ENCODE measurements at places on chromosomes 12 and 14. TPM values are rescaled to one million over a fixed set of nuclear protein-coding genes. Genes with fewer than 3 reads are reported as not detected.

DNA sequence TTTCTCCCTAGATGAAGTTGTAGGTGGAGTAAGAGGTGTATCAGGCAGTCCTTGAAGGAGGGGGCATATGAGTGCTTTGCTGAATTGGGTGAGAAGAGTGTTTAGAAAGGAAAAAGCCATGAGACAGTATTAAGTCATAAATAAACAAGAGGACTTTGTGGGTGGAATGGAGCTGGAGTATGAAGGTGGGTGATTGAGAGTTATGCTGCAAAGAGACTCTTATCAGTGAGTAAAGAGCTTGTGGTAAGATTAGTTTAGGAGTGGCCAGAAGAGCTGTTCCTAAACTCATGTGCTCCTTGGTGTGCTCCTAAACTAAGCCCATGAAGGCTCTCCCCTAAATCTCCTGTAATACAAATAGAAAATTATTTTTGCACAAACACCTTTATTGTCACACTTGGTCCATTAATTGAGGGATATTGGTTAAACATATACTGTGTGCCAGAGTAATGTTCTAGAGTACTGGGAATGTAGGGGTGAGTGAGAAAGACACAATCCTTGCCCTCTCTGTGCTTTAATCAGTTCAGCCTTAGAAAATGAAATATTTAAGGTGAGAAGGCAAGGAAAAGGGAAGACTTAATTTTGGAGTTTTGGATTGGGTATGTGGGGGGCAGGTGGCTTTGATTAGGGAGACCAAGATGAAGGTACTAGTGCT lies 9.8 kb downstream of the CHPT1 start:
- no peaks in the 10 kb centered on the region for H3K27me3 ChIP-seq
- no peaks in the 10 kb centered on the region for H3K36me3 ChIP-seq
- no peak for DNase-seq

DNA sequence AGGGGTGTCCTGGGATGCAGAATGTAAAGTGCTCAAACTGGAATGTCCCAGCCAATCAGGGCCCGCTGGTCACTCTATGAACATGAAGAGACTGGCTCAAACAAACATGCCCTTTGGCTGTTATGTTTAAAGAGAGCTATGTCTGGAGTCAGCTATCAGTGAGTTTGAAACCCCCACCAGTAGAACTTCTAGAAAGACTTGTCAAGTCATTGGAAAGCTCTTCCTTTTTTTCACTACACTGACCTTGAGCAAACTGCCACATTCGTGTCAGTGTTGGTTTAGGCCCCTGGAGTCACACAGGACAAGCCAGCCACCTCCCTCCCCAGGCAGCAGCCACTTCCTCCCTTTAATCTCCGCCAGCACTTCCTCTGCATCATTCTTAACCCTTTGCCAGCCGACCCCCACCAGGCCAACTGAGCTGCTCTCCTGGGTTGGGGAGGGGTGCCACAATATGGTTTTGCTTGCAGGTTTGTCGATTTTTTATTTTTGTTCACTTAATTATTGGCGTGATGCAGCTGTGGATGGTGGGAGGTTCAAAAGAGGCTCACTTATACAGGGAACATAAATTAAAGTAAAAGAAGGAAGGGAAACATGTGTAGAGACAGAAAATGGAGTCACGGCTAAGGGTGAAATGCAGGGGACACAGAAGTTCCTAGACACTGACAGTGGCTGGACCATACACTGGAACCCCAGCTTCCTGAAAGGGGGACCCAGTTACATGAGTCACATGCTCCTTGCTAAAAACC lies 25.3 kb downstream of the CMKLR1 start:
- no peak overlapping the region for H3K4me3 ChIP-seq
- H3K36me3 ChIP-seq: no peaks in the 10 kb centered on the region
- DNase-seq: peak; percentile 25
- H3K27me3 ChIP-seq: no peaks in the 10 kb centered on the region
- H3K4me1 ChIP-seq: no peaks in the 10 kb centered on the region

The CACNA2D4 gene
- 0.22 TPM for total RNA-seq

GRCh38 chr12:79406993-79407392 lies 283.8 kb downstream of the PAWR start:
- H3K4me1 ChIP-seq: no peaks in the 10 kb centered on the region
- no peak for DNase-seq
- no peaks in the 10 kb centered on the region for H3K36me3 ChIP-seq
- no peak overlapping the region for H3K4me3 ChIP-seq

- H3K27ac ChIP-seq: no peak overlapping the region
- no peak for DNase-seq
- no peaks in the 10 kb centered on the region for H3K36me3 ChIP-seq
- no peaks in the 10 kb centered on the region for H3K27me3 ChIP-seq
- H3K4me1 ChIP-seq: no peaks in the 10 kb centered on the region
- H3K4me3 ChIP-seq: no peak overlapping the region
These were observed 200.9 kb downstream of the GRIN2B start for GRCh38 chr12:13780453-13780852.

The IPO4 gene
- total RNA-seq: 118 TPM

GRCh38 chr12:2614341-2614740 lies 180.4 kb upstream of the FKBP4 start:
- no peak overlapping the region for H3K27ac ChIP-seq
- H3K4me1 ChIP-seq: no peaks in the 10 kb centered on the region
- no peaks in the 10 kb centered on the region for H3K36me3 ChIP-seq
- no peaks in the 10 kb centered on the region for H3K27me3 ChIP-seq
- no peak for DNase-seq

The BEST3 gene
- total RNA-seq: not detected

The TSPAN19 gene
- total RNA-seq: not detected

The ARHGEF25 gene
- total RNA-seq: 0.87 TPM

The C12orf56 gene
- not detected for total RNA-seq

DNA sequence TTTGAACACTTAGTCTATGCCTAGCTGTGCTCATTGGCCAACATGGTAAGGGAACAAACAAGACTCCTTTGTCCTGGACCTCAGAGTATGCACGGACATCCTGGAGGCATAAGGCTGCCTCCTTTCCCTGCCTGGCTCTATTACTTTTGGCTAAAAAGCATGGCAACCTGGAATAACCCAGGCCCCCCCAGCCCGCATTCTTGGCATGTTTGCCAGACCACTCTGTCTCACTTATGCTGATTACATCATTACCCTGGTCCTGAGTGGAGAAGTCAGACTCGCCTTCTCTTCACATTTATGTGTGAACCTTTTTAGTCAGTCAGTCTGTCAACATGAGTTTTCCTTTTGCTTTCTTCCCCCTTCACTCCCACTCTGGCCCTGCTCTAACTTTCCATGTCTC lies 58.0 kb upstream of the ELK3 start:
- no peak overlapping the region for H3K4me3 ChIP-seq
- no peaks in the 10 kb centered on the region for H3K36me3 ChIP-seq
- no peak for DNase-seq
- H3K4me1 ChIP-seq: peaks cover 7% of the 10 kb centered on the region
- no peaks in the 10 kb centered on the region for H3K27me3 ChIP-seq

GRCh38 chr14:105536051-105536450 lies 9.7 kb downstream of the TMEM121 start:
- no peak overlapping the region for H3K27ac ChIP-seq
- H3K36me3 ChIP-seq: no peaks in the 10 kb centered on the region
- H3K27me3 ChIP-seq: no peaks in the 10 kb centered on the region
- no peak for DNase-seq
- peaks cover 22% of the 10 kb centered on the region for H3K4me1 ChIP-seq
- H3K4me3 ChIP-seq: no peak overlapping the region

The HVCN1 gene
- 11.5 TPM for total RNA-seq

DNA sequence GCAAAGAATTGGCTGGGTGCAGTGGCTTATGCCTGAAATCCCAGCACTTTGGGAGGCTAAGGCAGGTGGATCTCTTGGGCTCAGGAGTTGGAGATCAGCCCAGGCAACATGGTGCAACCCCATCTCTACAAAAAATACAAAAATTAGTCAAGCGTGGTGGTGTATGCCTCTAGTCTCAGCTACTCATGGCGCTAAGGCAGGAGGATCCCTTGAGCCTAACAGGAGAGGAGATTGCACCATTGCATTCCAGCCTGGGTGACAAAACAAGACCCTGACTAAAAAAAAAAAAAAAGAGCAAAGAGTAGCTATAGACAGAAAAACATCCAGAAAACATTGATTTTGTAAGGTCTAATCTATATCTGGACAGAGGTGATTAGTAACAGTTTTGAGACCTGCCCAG lies 25.0 kb downstream of the KIF21A start:
- H3K27me3 ChIP-seq: no peaks in the 10 kb centered on the region
- no peak overlapping the region for H3K27ac ChIP-seq
- no peaks in the 10 kb centered on the region for H3K36me3 ChIP-seq

DNA sequence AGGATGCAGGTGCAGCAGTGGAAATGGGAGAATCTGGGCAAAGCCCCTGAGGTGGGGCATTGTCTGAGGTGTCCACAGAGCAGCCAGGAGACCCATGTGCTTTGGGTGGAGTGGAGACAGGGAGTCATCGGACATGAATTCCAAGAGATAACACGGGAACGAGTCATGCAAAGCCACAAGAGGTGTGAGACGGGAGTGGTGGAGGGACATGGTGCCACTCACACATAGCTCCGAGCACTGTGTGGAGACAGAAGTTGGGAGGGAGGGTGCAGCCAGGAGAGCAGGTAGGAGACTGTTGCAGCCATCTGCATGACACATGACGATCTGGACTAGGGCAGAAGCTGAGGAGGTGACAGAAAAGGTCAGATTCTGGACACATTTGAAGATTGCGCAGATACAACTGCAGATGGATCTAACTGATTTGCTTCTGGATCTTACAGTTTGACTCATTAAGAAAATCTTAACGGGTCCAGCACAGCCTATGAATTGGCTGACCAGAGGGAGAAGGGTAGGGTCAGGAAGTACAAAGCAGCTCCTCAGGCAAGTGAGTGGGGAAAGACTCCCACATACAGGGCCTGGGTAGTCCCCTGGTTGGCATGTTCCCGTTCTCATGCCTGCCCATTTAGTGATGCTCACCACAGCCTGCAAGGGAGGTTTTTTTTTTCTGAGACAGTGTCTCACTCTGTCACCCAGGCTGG lies 379.8 kb downstream of the FUT8 start:
- H3K27ac ChIP-seq: no peak overlapping the region
- H3K36me3 ChIP-seq: no peaks in the 10 kb centered on the region
- no peak for DNase-seq
- no peaks in the 10 kb centered on the region for H3K27me3 ChIP-seq
- H3K4me1 ChIP-seq: no peaks in the 10 kb centered on the region

DNA sequence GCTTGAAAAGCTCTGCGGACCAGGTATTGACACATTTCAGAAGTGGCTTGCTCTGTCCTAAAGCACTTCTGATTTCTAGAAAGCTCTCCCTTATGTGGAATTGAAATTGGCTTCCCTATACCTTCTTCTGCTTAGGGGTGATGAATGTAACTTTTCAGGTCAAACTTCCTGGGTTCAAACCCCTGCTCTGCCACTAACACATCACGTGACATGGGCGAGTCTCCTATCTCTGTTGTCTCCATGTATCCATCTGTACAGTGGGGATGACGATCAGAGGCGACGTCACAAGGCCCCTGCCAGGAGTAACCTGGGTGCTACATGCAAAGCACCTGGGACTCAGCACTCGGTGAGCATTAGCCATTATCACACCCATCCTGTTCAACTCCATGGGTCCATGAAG lies 73.7 kb upstream of the PIWIL1 start:
- no peak overlapping the region for H3K4me3 ChIP-seq
- no peak overlapping the region for H3K27ac ChIP-seq
- H3K4me1 ChIP-seq: no peaks in the 10 kb centered on the region

Measured in Karpas-422 (cell line).